ENCODE measurements at places on chromosomes 16 and 17. TPM values are rescaled to one million over a fixed set of nuclear protein-coding genes. Genes with fewer than 3 reads are reported as not detected.

PMFBP1 gene
- not detected for total RNA-seq

DNA sequence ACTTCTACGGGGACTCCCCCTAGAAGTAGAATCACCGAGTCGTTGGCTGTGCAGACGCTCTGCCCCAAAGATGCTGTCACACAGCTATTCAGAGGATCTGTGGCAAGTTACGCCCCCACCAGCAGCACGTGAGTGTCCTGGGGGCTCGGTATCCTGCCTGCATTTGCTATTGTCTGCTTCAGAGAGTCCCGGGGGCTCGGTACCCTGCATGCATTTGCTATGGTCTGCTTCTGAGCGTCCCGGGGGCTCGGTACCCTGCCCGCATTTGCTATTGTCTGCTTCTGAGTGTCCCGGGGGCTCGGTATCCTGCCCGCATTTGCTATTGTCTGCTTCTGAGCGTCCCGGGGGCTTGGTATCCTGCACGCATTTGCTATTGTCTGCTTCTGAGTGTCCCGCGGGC, 23.8 kb upstream of the ZNF469 start:
- no peak for DNase-seq

GRCh38 chr16:138049-138417, 440 bp downstream of the NPRL3 start:
- peak; percentile 35 for DNase-seq

GRCh38 chr17:29591146-29591736, 1.7 kb upstream of the ANKRD13B start:
- peak; percentile 67 for DNase-seq

CHRNE gene
- 0.50 TPM for total RNA-seq

- no peak for DNase-seq
Measured at GRCh38 chr16:66084306-66084705, 282.2 kb upstream of the CDH5 start.

DNA sequence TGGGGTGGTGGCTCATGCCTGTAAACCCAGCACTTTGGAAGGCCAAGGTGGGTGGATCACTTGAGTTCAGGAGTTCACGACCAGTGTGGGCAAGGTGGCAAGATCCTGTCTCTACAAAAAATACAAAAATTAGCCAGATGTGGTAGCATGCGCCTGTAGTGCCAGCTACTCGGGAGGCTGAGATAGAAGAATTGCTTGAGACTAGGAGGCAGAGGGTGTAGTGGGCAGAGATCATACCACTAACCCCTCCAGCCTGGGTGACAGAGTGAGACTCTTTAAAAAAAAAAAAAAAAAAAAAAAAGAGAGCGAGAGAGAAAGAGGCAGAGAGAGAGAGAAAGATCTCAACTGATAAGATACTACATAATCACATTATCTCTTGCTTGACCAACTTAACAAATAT, 45.9 kb downstream of the KANSL1 start:
- DNase-seq: no peak

DNA sequence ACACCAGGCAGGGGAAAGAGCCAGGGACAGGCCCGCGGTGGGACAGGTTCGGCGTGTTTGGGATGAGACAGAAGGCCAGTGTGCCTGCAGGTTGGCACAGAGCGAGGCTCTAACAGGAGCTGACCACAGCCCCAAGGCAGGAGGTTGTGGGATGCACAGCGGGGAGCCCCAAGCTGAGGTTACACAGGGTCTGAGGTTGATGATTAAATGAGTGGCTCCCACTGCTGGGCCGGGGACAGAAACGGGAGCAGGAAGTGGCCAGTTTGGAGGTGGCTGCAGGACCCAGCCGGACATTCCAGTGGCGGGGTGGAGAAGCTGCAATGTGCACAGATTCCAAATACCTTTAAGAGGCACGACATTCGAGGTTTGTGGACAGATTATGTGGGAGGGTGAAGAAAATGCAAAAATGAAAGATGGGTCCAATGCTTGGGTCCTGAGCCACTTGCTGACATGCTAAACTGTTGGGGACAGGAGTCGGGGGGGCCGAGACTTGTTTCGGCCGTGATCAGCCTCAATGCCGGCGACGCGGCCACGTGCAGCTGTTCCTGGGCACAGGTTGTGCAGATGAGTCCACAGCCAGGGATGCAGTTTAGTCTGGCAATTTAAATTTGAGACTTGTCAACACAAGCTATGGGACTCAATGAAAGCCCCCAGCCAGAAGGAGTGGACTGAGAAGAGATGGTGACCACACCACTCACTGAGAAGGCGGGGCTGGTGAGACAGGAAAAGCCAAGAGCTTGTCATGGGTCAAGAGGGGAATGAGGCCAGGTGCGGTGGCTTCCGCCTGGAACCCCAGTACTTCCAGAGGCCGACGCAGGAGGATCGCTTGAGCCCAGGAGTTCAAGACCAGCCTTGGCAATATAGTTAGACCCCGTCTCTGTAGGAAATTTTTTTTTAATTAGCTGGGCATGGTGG, 8.7 kb downstream of the ENPP7 start:
- no peak for DNase-seq

MYH4 gene
- not detected for total RNA-seq

Measured in left ventricle myocardium superior (tissue), 1 donor.